Stimulated activated CD4-positive, alpha-beta T cell treated with anti-CD3 and anti-CD28 coated beads, Interleukin-1b, Interleukin-23, amount 100 ng/mL, for 24 hours (primary cell): ENCODE measurements at places on chromosomes 6 and 20.

- no peak for DNase-seq
Observed at GRCh38 chr6:163289447-163289846, 125.1 kb upstream of the QKI start.

DNA sequence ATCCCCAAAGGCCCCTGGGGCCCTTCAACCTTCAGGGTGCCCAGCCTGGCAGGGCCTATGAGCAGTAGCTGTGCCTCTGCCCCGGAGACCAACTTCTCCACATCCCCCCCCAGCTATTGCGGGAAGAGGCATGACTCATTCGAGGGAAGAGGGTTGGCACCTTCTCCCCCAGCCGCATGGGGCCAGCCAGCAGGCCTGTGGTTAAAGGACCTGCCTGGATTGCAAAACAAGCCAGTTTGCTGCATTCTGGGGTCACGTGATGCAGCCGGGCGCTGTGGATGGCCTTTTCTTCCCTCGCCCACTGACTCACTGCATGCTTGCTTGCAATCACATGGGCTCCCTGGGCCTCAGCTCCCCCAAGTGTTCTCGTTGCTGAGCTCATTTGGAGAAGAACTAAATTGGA, 182.5 kb downstream of the MAFB start:
- DNase-seq = peak; percentile 1

DNA sequence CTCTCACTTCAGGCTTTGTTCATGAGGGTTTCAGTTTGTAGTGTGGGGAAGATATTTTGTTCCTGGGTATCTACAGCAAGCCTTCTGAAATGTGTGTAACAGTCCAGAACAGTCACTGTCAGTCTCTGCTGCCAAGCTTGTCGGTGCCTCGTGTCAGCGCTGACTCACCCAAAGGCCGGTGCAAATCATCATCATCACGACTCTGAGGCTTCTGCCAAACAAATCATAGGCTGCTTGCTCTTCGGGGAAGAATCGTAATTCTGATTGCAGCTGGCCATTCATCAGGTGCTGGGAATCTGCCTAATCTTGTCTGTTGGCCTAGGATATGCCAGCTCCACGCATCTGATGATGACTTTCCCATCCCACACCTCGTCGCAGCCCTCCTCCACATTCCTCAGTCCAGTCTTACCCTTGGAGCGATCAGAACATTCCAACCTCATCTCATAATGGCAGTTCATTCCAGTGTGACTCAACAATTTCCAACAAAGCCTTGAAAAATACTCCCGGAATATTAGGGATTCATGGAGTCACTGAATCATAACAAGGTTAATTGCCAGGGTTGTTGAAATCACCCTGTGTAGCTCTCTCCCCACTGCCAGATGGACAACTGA, 40.9 kb downstream of the ALDH8A1 start:
- no peak for DNase-seq

DNA sequence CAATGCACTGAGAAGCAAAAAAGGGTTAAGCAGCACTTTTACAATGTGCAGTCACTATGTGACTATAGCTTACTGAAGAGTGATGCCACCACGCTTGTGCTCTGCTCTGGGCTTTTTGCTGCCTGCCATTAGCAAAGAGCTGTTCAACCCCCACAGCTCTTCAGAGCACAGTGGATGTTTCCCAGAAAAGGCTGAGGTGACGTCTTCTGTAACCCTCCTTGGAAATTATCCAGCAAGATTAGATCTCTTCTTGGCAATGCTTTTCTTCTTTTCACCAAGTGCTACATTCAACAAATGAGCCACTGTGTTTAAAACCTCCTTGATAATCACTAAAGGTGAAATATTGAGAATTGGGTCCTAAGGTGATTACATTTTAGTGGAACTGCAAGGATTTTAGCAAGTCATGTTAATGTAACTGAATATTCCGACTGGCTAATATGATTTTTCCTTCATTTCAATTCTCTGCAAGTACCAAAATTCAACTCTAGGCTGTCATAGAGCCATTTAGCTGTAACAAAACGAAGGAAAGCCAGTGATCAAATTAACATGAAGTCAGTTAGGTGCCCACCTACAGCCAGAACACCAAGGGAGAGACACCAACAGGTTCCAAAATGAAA, 34.9 kb downstream of the ELOVL5 start:
- DNase-seq = no peak

DNA sequence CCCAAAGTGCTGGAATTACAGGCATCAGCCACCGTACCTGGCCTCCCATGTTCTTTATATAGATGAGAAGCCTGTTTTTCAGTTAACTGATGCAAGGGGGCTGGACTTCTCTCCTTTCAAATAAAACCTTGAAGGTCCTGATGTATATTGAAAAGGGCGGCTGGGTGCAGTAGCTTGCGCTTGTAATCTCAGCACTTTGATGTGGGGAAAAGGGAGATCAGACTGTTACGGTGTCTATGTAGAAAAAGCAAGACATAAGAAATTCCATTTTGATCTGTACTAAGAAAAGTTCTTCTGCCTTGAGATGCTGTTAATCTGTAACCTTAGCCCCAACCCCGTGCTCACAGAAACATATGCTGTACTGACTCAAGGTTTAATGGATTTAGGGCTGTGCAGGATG, 16.1 kb upstream of the SAMHD1 start:
- DNase-seq = no peak

- no peak for DNase-seq
Observed at GRCh38 chr6:46734867-46735719, at the start of gene PLA2G7. PLA2G7 (minus strand) TSS chr6:46735375; CDS start chr6:46722891, 12,484 bp downstream.

GRCh38 chr20:7742479-7742878, 197.8 kb downstream of the HAO1 start:
- no peak for DNase-seq

DNA sequence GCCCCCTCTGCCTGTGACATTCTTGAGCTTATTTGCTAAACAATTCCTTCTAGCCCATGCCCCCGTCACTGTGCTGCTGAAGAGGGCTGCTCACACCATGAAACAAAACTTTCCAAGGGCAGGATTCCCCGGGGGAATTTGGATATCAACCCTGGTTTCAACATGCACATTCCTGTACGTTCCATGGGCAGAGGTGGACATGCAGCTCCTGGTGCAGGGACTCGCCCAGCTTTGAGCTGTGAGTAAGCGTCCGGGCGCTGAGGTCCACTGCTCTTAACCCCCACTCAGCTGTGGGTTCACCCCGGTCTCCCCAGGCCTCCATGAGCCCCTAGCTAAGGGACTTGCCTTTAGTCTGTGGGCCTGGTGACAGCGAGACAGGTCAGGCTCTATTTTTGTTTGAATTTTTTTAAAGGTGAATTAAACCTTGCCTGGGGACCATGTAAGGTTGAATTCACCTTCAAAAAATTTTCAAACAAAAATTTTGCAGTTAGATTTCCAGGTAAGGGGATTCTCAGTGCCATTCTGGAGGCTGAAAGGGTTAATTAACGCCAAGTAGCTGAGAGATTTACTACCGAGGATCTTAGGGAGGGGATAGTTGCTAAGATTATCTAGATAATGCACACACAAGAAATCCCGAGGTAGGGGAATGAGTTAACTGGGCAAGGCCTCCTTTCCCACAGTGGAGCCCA, 70.3 kb upstream of the SLC22A23 start:
- no peak for DNase-seq

DNA sequence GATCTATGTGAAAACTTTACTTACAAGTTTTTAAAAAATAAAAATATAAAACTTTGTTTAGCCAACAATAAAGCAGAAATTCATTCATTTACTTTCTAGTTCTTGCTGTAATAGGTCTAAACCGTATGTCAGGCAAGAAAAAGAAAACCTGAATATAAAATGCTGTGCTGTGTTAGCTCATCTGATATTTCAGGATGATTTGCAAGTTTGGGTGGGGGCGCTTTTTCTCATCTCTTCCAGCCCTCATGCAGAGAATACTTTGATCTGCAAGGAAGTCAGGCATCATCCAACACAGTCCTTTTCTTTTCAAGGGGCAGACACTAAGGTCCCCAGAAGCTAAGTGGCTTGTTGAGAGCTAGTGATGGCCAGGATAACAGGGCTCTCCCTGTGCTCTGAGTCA, 153.2 kb downstream of the TBC1D7 start:
- DNase-seq = no peak

DNA sequence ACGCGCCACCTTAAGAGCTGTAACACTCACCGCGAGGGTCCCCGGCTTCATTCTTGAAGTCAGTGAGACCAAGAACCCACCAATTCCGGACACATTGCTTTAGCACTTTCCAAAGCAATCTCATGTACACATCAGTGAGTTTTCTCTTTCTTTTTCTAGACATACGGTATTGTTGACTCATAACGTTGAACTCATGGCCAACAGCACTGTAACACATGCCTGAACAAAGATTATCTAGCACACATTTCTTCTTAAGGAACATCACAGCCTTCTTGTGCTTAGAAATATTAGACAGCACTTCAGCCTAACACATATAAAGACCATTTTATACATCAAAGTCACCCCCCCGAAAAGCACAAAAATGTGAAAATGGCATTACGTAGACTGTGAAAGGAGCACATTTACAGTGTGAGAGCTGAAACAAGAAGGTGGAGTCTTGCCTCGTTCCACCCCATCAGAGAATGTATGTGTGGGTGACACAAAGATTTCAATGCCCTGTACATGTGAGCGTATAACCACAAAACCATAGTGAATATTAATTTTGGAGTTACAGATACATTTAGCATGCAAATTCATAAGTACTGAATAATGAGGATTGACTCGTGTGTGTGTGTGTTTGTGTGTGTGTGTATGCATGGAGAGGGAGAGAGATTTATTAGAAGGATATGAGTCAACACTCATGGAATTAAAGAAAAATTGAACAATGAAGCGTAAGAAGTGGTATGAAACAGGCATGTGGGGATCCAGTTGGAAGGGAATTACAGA, 134.1 kb downstream of the FAM83B start:
- no peak for DNase-seq

DNA sequence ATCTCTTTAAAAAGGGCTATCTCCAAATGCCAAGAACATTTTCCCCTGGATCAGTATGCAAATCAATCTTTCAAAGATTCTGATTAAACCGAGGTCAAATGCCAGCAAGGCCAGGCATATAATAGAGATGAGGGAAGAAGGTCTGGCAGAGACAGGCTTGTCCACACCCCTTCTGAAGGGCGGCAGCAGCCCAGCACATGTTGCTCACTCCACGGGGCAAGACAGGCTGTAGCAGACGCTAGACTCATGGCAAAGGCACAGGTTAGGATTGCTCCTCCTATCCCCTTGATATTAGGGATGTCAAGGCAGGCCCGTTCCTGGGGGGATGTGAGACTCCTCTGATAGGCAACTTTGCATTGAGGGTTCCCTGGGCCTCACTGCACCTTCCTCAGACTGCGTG, 104.7 kb upstream of the RIN2 start:
- no peak for DNase-seq

GRCh38 chr6:113017353-113017752, 670.2 kb downstream of the RFPL4B start:
- DNase-seq = no peak

DNA sequence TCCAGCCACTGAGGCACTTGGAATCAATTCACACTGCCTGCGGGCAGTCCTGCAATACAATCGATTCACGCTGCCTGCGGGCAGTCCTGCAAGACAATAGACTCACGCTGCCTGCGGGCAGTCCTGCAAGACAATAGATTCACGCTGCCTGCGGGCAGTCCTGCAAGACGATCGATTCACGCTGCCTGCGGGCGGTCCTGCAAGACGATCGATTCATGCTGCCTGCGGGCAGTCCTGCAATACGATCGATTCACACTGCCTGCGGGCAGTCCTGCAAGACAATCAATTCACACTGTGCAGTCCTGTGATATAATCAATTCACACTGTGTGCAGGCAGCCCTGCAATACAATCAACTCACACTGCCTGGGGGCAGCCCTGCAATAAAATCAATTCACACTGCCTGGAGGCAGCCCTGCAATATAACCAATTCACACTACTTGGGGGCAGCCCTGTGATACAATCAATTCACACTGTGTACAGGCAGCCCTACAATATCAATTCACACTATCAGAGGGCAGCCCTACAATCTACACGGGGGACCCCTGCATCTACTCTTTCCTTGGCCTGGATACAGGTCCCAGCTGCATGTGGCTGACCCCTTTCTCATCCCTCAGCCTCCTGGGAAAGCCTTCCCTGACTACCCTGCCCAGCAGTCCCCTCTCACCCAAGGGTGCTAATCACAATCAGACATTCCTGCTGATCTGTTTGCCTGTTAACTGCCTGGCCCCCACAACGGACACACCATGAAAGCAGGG, 10.4 kb downstream of the TAF4 start:
- DNase-seq = no peak

DNA sequence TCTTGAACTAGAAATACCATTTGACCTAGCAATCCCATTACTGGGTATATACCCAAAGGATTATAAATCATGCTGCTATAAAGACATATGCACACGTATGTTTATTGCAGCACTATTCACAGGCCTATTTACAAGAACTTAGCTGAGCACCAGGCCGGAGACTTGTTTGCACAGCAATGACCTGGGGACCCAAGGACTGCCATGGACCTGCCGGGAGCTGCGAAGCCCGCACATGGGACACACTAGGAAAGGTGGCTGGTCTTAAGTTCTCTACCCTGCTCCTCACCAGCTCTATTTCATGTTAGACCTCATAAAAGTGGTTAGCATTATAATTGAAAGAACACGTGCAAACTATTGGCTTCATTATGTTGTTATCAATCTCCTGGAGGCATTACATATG, 70.4 kb upstream of the CST7 start:
- DNase-seq = no peak

DNA sequence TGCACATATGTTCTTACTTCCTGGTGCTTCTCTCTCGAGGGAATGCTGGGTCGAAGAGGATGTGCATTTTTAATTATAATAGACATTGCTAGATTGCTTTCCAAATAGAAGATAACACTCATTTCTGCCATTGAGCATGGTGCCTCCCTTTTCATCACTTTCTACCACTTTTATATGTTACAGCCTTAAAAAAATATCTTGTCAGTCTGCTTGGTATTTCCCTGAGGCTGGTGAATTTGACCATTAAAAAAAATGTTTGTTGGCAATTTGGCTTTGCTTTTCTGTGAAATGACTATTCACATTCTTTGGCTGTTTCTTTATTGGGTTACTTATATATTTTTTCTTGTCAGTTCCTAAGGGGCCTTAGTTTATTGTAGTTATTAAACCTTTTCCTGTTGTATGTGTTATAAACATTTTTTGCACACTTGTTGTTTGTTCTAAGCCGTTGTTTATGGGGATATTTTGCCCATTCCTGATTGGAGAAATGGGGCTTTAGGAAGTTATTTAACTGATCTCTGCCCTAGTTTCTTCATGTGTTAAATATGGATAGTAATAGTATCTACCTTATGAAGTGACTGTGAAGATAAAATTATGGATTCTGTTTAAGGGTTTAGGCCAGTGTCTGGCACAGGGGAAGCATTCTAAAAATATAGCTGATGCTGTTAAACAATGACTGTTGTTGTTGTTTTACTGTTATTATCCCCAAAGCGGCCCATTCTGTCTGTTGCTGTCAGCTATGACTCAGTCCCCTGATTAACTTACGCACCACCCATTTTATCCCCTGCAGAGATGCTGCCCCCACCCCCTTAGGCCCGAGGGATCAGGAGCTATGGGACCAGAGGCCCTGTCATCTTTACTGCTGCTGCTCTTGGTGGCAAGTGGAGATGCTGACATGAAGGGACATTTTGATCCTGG, 3.8 kb downstream of the DDR1 start:
- no peak for DNase-seq
